Mucosa of gallbladder (tissue), 1 donor: ENCODE measurements at places on chromosomes 7 and 10. TPM values are rescaled to one million over a fixed set of nuclear protein-coding genes. Genes with fewer than 3 reads are reported as not detected.

Gene COL1A2
- total RNA-seq, result 478 TPM

Gene CYP3A5
- 223 TPM for total RNA-seq

Gene AGAP3
- 98.4 TPM for total RNA-seq

Gene MINDY4
- 23.1 TPM for total RNA-seq

Gene CALCR
- total RNA-seq, result 0.17 TPM

Gene OPN4
- not detected for total RNA-seq

Gene ATOH7
- not detected for total RNA-seq

Gene DKK1
- total RNA-seq, result 9.3 TPM

Gene SFTPA1
- 7.0 TPM for total RNA-seq

Gene KCP
- total RNA-seq, result 5.2 TPM

- no peak for DNase-seq
Measured at GRCh38 chr10:74417397-74417796, 266.4 kb downstream of the ADK start.

DNA sequence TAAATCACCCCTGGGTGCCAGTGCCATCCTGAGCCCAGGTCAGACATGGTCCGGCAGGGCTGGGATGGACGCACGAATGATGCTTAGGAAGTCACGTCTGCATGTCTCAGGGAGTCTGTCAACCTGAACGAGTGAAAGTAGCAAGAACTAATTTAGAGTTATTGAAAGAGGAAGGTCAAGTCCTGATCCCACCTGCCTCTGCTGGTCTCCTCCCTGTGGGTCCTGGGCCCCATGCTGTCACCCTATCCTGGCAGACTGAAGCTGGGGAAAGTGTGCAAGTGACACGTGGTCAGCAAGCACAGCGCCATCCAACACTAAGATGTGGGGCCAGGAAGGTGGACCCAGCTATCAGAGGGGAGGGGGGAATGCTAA is 26.1 kb upstream of the GRID1 start:
- DNase-seq, result no peak

DNA sequence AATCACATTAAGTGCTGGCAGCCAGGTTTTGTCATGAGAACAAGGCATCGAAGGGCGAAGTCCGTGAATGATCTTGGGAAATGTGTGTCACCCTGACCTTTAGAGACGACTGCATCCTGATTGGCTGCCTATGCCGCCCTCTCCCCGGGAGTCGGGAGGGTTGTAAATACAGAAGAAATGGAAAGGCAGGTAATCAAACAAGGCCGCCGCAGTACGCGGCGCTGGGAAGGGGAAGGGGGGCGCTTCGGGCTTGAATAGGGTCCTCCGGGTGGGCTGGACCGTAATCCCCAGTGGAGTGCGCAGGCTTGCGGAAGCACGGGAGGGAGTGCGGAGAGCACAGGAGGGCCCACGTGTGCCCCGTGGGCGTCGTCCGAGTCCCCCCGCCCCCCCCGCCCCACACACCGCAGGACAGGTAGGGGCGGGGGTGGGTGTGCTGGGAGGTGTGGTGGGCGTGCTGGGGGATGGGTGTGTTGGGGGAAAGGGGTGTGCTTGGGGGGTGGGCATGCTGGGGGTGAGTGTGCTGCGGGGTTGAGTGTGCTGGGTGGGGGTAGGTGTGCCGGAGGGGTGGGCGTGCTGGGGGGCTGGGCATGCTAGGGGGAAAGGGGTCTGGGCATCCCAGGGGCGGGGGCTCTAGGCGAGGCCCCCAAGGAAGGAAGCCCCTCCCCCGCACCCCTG is 169.4 kb downstream of the ARHGAP12 start:
- peak; percentile 81 for DNase-seq

GRCh38 chr7:78345979-78346378 is 547.4 kb downstream of the PHTF2 start:
- DNase-seq, result peak; percentile 54

DNA sequence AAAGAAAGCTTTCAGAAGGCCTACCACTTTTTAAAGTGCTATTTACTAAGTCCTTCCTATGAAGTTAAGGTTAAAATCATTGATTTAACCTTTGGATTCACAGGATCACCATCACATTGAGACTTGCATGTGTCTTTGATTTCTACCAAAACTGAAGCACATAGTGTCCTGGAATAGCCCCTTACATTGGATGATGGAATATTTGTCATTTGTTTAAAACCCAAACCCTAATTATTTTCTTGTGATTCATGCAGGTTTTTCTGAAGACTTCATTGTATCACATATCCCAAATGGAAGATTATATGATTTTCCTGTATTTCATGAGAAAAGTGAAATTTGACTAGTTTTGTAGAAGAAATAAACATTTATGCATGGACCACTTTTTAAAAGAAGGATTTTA is 3.3 kb downstream of the SEMA3A start:
- no peak for DNase-seq

DNA sequence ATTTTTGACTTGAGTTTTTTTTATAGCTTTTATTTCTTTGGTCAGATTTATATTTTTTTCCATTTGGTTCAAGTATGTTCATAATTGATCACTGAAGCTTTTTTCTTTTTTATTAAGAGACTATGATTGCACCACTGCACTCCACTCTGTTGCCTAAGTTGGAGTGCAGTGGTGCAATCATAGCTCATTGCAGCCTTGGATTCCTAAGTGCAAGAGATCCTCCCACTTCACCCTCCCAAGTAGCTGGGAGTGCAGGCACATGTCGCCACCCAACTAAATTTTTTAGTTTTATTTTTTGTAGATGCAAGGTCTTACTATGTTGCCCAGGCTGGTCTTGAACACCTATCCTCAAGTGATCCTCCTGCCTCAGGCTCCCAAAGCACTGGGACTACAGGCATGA is 97.7 kb upstream of the KIF5B start:
- no peak for DNase-seq

DNA sequence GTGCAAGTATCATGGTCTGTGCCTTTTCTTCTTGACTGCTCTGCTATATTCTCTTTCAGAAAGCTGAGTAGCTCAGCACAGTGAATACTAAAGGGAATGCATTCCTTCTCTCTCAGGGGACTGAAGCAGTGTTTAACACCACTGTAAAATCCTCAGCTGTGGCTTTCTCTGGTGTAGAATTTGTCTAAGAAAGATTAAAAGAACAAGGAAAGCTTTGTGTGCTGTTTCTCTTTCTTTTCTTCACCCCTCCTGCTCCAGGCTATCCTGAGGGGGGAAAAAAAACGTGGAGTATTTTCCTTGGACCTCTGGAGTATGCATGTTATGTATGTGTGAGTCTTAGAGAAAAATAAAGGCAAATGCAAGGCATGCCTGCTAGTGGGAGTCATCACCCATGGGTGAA is 383.9 kb downstream of the AUTS2 start:
- no peak for DNase-seq

- no peak for DNase-seq
Measured at GRCh38 chr10:110011681-110012080, 3.9 kb downstream of the ADD3 start.

GRCh38 chr10:69080226-69080625 is 7.7 kb upstream of the SRGN start:
- no peak for DNase-seq

- no peak for DNase-seq
Measured at GRCh38 chr7:100085515-100085914, 3.3 kb upstream of the COPS6 start.

DNA sequence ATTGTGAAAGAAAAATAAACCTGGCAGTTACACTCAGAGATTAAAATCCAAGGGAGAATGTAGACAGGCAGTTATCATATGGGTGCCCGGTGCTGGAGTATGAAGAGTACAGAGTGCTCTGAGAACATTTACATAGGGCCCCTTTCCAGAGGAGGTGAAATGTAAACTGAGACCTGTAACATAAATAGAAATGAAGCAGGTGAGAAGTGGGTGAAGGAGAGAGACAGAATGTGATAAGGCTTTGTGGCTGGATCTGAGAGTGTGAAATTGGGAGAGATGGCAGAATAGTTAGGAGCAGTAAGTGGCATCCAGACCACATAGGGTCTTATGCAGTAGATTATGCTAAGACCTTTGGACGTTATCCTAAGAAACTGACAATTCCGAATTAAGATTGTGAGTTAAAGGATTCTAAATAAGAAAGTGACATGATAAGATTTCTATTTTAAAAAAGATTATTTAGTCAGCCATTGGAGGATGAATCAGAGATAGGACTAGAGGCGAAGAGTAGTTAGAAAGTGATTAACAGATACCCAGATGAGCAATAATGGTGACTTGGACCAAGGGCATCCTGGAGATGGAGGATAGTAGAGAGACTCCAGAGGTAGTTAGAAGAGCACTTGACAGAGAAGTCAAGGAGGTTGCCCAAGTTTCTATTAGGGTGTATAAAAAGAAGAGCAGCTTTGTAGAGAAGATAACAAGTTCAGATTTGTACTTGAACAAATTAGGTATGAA is 36.7 kb downstream of the DNAH11 start:
- DNase-seq, result no peak

DNA sequence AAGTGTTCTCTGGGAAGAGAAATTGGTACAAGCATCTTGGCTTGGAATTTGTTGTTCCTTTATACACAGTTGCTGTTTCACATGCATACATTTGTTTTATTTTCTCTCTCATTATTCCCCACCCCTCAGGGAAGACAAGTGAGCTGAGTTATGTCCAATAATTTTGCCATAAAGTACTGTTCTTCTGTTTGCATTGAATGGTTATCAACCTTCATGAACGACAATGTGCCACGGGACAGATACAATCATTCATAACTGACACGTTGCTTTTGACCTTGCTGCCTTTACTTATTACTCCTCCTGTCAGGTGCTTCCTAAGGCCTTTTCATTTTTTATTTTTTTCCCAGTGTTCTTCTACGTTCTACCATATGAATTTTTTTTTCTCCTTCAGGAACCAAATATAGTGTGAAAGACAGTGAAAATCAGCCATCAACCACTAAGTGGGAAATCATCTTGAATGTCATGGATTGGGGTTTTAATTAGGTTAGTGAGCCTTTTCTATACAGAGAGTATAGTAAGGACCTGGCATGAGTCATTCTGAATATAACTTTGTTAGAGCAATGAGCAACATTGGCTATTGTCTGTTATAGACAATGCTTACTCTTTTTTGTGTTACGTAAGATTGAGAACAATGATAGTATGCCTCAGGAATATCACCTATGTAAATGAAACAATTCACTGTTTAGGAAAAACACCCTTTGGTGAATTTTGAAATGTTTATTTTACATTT is 383.2 kb downstream of the MALRD1 start:
- no peak for DNase-seq

DNA sequence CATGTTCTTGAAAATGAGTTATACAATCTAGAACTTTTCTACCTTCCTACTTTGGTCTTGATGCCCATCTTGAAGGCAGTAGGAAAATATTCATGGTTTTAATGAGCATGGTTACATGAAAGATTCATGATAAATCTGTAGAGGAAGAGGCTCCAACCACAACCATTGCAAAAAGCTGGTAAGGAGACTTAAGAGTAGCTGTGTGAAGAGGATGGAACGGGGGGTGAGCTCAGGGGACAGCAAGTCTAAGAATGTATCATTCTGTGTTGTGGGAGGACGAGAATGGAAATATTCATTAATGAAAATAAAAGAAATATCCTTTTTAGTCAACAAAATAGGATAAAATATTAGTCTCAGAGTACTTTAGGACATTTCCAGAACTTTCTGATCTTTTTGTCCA is 81.1 kb downstream of the BMPER start:
- DNase-seq, result no peak

DNA sequence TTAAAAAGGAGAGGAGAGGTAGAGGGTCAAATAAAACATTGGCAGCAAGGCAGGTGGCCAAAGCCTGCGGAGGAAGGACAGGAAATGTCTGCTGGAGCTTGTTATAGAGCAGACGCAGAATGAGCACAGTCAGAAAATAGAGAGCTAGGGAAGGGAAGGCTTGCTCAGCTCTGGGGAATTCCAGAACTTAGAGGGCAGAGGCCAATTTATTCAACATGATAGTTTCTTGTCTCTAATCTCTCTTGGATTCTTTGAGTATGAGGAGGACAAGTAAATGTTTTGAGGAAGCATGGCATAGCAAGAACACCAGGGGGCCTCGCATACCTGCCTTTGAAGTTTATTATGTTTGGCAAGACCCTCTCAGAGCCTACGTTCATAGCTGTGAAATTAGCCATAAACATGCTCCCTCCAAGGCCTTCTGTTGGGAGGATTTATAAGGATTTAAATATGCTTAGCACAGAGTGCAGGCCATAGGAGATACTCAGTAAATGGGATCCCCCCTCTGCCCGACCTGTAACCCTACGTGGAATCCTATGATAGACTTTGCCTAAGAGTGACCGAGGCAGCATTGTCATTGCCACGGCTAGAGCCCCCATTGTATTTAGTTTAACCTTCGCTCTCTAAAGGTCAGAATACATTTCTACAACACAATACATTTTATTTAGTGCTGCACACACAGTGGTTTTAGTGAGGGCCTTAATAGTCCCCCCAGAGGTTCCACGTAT is 293.9 kb downstream of the CCDC3 start:
- peak; percentile 64 for DNase-seq

DNA sequence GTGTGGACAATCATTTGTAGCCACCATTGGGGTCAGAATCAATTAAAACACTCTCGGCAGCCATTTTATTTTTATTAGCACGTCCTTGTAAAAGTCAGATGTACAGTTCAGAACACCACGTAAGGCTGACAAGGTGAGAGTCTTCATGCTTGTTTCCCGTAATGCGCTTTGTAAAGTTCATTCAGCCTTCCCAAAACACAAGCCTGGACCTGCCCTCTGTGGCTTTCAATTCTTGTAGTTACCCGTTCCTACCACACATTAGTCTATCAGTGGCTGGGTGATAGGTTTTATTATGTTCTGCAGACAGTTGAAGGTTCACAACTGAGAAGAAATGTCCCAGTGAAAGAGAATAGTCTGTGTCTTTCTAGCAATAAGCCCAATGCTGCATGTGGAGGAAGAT is 35.4 kb downstream of the GAD2 start:
- no peak for DNase-seq

DNA sequence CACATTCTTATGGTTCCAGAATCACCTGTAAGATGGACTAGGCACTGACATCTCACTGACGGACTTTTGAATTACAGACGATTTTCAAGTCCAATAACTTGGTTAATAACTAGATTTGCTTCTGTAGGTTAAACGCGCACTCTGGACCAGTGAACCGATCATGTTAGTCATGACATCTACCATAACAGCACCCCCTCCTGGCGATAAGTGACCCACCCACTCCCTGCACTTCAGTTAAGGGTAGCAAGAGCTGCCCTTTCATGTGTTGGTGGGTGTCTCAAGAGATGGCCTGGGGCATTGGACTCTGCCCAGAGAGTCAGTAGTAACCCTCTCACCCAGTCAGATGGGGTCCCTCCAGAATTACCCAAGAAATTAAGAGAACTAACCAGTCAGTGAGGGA is 12.9 kb downstream of the GRM8 start:
- DNase-seq, result no peak
